Activated gamma-delta T cell treated with Interleukin-2 at 50 U/mL for 16 hours (primary cell): ENCODE measurements at places on chromosomes 6 and 20.

- no peak for DNase-seq
Observed at GRCh38 chr6:156852147-156852857, 75.1 kb downstream of the ARID1B start.

DNA sequence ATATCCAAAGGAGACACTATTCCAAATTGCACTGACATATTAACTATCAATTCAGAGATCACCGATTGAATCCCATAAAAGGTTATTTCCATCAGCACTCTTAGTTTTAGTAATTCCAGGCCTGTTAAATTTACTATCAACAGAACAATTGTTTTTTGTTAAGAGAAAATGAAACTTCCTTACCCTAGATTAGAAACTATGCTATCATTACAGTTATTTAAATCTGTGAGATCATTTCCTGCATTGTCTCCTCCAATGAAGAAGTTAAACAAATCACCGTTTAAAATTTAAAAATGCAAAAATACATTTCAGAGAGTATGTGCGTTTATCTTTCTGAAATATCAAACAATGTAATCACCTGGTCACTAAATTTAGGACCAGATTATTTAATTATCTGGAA, 57.5 kb downstream of the HIVEP2 start:
- no peak for DNase-seq

GRCh38 chr6:8589941-8590729, 154.8 kb upstream of the SLC35B3 start:
- DNase-seq, result no peak

DNA sequence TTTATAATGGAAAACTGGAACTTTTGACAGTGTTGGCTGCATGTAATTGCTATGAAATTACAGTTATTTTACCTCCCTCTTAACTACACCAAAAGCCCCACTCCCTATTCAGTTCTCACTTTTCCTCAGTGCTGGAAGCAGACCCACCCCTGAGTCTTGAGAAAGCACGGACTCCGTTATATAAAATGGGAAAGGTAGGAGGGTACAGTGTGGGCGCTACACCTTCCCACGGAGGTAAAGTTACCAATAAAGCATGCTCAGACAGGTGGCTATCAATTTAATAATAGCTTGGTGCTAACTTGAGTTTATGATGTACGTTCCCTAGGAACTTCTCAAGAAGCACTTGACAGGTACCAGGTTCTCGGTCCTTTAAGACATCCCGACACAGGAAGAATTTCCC, 59.0 kb downstream of the CLIC5 start:
- DNase-seq, result no peak

GRCh38 chr6:87606199-87606598, 16.3 kb downstream of the ORC3 start:
- DNase-seq, result no peak

DNA sequence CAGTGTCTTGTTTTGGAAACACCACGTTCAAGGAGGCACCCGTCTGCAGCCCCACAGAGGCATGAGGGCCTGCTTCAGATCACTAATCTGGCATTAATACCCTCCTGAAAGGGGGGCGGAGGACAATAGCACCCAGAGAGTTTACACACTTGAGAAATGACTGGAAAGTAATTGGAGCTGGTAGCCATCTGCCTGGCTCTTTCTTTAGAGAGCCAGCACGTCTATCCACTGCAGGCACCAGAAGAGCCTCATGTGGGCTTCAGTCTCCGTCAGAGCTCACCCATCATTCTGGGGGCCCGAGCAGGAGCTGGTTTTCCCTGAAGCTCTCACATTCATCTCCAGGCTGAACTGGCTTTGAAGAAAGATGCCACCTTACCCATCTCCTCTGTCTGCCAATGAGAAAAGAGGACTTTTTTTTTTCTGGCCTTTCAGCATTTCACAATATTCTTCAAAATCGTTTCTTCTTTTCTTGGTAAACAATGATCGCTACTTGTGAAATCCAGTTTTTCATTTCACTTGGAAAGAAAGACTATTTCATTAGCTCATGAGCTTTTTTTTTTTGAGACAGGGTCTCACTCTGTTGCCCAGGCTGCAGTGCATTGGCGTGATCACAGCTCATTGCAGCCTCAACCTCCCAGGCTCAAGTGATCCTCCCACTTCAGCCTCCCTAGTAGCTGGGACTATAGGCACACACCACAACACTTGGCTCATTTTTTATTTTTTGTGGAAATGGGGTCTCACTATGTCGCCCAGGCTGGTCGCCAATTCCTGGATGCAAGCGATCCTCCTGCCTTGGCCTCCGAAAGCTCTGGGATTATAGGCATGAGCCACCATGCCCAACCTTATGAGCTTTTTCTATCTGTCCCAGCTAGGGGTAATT, 124.7 kb upstream of the ZNF217 start:
- no peak for DNase-seq

DNA sequence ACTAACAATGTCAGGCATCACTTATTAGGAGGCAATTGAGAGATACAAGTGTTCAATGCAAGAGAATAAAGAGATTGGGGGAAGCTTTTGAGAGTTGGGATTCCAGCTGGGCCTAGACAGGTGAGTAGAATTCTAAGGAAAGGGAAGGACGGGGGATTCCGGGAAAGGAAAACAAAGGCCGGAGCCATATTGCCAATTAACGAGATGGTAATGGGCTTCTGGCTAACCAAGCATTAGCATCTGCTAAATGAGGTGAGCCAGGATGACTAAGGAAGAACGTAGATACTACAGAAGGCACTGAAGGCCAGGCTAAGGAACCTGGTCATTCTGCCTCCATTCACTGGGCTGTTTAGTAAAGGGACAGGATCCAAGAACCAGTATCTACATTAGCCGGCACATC, 10.5 kb downstream of the FYN start:
- DNase-seq, result no peak

DNA sequence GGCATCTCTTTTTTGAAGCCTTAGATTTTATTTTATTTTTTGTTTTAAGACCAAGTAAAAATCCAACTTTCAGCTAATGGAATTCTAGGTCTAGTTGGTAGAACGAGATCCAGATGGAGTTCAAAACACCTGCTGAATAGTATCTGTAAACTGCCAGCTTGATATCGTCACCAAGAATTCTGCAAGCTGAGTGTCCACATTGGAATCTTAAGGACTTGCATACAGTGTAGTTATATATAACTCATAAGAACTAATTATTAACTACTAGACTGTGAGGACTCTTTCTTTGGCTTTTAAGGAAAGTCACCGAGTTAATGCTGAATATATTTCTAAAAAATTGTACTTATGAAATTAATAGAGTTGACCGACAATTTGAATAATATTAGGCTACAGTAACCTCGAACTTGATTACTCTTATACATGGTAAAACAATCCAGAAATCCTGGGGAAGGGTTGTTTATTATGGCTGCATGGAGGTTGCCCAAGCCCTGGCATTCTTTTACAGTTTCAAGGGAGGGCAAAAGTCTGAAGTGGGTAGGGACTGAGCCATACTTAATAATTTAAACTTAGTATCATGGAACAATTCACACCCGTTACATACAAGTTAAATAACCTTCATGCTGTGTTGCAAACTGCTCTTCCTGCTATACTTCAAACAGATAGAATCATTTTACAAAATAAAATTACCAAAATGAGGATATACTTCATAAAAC, 553.9 kb downstream of the PTPRT start:
- DNase-seq, result no peak
